ENCODE measurements at places on chromosomes 6 and 20. TPM values are rescaled to one million over a fixed set of nuclear protein-coding genes. Genes with fewer than 3 reads are reported as not detected.
A peak's percentile ranks its signal among the peaks of the same experiment; 100 is the strongest.

The LST1 gene
- 1.6 TPM for total RNA-seq

The STMND1 gene
- total RNA-seq = 0.26 TPM

The IL20RA gene
- total RNA-seq = 2.5 TPM

GRCh38 chr20:15854911-15855310, 718.3 kb downstream of the KIF16B start:
- H3K27ac ChIP-seq = no peak overlapping the region
- H3K4me1 ChIP-seq = no peaks in the 10 kb centered on the region
- H3K4me3 ChIP-seq = no peak overlapping the region
- H3K27me3 ChIP-seq = no peaks in the 10 kb centered on the region
- no peak for DNase-seq
- no peaks in the 10 kb centered on the region for H3K36me3 ChIP-seq

- H3K36me3 ChIP-seq = peaks cover 14% of the 10 kb centered on the region
- H3K4me3 ChIP-seq = no peak overlapping the region
- no peaks in the 10 kb centered on the region for H3K4me1 ChIP-seq
- DNase-seq = no peak
- H3K27ac ChIP-seq = no peak overlapping the region
Observed at GRCh38 chr20:32315399-32315798, 37.9 kb downstream of the KIF3B start.

DNA sequence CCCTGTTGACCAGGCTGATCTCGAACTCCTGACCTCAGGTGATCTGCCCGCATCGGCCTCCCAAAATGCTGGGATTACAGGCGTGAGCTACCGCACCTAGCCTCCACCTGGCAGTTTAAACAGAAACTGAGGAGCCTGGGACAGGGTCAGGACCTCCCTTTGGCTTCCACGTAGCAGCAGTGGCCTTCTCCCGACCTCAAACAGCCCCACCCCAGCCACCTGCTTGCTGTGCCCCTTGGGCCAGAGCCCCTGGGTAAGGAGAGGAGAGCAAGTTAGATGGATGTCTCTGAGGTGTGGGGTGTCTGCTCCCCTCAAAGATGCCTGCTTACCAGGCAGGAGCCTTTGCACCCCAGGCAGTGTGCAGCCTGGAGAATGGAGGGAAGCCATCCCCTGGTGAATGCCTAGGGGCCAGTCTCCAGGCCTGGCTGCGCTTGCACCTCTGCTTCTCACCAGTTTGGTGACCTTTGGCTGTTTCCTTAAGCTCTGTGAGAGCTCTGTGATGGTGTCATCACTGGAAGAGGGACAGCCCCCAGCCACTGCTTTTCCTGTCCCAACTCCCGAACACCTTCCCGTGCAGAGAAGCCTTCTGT, 42.1 kb upstream of the MDFI start:
- H3K36me3 ChIP-seq = no peaks in the 10 kb centered on the region
- no peaks in the 10 kb centered on the region for H3K27me3 ChIP-seq
- no peak for DNase-seq
- H3K4me1 ChIP-seq = no peaks in the 10 kb centered on the region

DNA sequence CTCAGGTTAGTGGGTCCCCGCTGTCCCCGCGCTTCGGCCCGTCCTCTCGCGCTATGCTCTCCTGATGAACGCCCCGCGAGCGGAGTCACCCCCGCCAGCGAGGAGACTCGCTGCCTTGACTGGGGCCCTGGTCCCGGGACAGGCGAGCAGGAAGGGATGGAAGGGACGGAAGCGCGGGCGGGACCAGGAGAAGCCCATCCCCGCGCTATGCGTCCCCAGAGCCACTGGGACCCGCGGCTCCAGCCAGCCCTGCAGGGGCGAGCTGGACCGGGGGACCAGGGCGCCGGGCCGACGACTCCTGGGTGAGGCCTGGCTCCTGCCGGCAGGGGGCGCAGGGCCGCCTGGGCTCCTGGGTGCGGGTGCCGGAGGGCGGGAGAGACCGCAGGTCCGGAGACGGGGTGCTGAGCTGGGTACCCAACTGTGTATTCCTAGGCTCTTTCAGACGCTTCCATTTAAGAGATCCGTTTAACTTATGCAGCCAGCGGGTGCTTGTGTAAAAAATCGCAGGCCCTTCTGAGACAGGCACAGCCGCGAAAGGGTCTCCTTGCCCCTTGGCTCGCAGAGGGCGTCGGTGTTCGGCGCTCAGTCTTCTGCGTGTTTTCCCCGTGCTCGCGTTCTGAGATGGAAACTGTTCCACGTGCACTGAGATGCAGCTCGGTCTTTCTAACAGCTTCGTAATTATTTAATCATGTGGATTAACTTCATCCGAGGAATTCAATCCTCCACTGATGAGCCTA, 580 bp upstream of the SYCP2 start:
- no peak overlapping the region for H3K4me3 ChIP-seq
- no peaks in the 10 kb centered on the region for H3K27me3 ChIP-seq
- H3K27ac ChIP-seq = no peak overlapping the region
- DNase-seq = peak; percentile 70
- peaks cover 8% of the 10 kb centered on the region for H3K36me3 ChIP-seq

GRCh38 chr20:40812415-40812925, 123.4 kb upstream of the MAFB start:
- no peak overlapping the region for H3K27ac ChIP-seq
- H3K36me3 ChIP-seq = no peaks in the 10 kb centered on the region
- no peak overlapping the region for H3K4me3 ChIP-seq
- H3K27me3 ChIP-seq = peaks cover 82% of the 10 kb centered on the region

GRCh38 chr6:109345986-109346385, 36.3 kb downstream of the CD164 start:
- no peaks in the 10 kb centered on the region for H3K27me3 ChIP-seq
- H3K4me1 ChIP-seq = peaks cover 40% of the 10 kb centered on the region
- no peak overlapping the region for H3K4me3 ChIP-seq
- no peak overlapping the region for H3K27ac ChIP-seq
- DNase-seq = no peak

- no peak overlapping the region for H3K27ac ChIP-seq
- H3K27me3 ChIP-seq = no peaks in the 10 kb centered on the region
- no peaks in the 10 kb centered on the region for H3K36me3 ChIP-seq
- DNase-seq = no peak
- H3K4me3 ChIP-seq = no peak overlapping the region
- no peaks in the 10 kb centered on the region for H3K4me1 ChIP-seq
Observed at GRCh38 chr6:146859795-146860495, 261.2 kb downstream of the ADGB start.

Measured in PC-9 (cell line).